ENCODE measurements at places on chromosomes 1 and 21.
A peak's percentile ranks its signal among the peaks of the same experiment; 100 is the strongest.

GRCh38 chr21:45418301-45419071, 13.5 kb downstream of the COL18A1 start:
- no peak for DNase-seq

DNA sequence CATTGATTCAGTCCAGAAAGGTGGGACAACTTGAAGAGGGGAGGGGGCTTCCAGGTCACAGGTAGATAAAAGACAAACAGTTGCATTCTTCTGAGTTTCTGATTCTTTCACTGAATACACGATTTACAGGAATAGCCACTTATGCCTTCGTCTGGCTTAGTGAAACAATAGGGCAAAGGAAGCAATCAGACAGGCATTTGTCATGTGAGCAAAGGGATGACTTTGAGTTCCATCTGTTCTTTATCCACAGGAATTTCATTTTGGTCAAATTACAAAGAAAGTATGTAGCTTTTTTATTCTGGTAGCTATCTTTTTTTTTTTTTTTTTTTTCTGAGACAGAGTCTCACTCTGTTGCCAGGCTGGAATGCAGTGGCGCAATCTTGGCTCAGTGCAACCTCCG, 202.5 kb downstream of the TTLL7 start:
- DNase-seq, result no peak

DNA sequence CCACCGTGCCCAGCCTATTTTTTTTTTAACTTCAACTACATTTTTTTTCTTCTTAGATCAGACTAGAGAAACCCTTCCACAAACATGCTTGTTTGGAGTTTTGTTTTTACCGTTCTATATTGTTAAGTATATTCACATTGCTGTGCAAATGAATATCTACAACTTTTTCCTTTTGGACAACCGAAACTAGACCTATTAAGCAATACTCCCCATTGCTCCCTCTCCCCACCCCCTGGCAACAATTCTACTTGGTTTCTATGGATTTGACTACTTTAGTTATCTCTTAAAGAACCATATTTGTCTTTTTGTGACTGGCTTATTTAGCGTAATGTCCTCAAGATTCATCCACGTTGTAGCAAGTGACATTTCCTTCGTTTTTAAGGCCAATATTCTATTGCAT, 19.1 kb downstream of the ETNK2 start:
- DNase-seq, result no peak

GRCh38 chr1:220526294-220526693, 1.6 kb upstream of the MARK1 start:
- DNase-seq, result no peak

- no peak for DNase-seq
Observed at GRCh38 chr1:143610196-143610595, 361.6 kb downstream of the FAM72C start.

DNA sequence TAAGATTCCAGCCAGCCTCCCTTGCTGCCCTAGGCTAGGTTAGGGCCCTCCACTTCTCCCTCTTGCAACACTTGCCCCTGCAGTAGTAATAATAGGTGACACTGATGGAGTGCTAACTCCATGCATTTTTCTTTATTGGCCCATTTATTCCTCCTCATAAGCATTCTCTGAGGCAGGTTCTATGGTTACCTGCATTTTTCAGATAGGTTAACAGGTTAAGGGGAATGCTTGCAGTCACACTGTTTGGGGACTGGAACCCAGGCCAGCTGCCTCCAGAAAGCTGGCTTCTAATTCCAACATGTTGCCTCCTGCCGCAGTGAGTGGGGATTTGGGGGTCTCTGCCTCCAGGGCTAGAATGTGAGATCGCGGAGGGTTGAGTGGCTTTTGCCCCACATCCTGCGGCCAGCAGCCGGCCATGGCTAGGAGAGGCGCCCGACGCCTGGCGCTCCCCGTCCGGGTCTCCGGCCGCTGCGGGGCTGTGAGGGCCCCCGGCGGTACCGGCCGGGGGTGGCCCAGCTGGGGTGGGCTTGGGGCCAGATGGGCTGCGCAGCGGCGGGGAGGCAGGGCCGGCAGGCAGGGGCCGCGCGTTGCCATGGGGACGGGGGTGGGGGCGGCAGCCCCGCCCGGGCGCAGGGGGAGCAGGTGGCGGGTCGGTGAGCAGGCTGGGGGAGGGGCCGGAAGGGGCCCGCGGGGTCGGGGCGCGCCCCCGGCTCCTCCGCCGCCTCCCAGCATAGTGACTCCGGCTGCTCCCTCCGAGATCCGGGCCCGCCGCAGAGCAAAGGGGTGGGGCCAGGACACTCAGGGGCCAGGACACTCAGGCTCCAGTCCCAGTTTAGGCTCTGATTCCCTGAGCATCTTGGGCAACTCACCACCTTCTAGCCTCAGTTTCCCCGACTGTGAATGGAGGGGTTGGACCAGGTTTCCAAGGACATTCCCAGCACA, 68.4 kb upstream of the SSBP3 start:
- DNase-seq, result peak; percentile 53

- DNase-seq, result no peak
Observed at GRCh38 chr1:57696904-57697303, 273.0 kb upstream of the DAB1 start.

DNA sequence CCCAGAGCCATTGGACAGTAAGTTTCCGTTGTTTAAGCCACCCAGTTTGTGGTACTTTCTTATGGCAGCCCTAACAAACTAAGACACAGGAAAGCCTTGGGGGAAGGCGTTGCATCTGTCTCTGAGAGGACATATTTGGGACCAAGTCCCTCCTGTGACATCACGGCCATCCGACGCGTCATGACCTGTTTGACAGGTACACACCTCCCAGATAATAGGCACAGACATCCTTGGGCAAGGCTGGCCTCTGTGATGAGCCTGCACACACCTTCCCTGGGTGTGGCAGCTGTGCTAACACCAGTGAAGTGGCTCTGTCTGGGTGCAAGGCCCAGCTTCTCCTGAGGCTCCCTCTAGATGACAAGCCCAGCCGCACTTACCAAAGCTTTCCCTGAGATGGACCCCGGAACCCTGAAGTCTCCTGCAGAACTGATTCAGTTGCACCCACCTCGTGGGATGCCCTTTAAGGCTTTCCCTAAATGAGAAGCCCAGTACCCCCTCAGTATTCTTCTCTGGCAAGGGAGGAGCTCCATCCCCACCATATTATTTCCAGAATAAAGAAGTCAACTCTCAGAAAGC, 136.5 kb downstream of the ZSCAN20 start:
- DNase-seq, result no peak

DNA sequence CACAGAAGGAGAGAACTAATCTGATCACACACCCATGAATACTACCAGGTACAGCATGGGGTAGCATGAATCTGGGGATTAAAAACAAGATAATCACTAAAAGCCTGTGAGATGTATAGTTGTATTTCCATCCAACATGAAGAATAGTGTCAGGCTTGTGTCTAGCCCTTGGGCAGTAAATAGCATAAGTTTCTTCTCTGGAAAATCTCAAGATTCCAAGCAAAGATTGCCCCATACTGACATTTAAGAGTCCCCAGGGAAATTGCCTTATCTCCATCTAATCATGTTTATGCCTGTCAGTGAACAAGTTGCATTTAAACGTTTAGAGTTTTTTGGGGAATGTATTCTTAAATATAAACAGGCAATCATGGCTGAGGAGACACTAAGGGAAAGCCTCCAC, 109.2 kb upstream of the SERTAD4 start:
- no peak for DNase-seq

- no peak for DNase-seq
Observed at GRCh38 chr1:219120624-219121544, 52.8 kb upstream of the LYPLAL1 start.

DNA sequence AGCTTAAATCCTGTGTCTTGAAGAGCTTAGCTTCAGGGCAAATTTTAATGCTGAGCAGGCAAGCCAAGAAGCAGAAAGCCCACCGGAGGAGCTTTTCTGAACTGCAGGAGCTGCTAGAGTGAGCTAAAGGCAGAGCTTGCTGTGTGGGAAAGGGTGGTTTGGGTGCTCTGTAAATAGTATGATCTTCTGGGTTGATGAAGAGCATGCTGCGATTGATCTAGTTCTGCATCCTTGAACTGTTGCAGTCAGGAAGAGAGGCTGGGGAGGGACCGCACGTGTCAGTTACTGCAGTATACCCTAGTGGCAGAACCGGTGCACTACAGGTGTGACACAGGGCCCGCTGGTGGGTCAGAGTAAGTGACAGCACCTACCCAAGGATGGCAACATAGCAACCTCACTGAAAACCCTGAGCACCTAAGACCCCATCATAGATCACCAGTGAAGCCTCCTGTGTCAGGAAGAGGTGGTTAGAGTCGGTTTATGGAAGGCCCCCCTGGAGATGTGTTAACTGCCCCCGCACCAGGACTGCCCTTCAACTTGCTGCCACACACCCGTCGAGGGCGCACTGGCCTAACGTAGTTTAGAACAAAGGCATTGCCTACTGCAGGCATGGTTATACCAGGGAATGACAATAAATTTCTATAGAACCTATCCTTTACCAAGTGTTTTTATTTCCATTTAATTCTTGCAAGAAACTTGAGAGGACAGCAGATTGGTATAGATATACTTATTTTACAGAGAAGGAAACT, 146.0 kb upstream of the KIAA0040 start:
- peak; percentile 47 for DNase-seq

GRCh38 chr1:38528623-38529022, 330.9 kb downstream of the RRAGC start:
- no peak for DNase-seq

DNA sequence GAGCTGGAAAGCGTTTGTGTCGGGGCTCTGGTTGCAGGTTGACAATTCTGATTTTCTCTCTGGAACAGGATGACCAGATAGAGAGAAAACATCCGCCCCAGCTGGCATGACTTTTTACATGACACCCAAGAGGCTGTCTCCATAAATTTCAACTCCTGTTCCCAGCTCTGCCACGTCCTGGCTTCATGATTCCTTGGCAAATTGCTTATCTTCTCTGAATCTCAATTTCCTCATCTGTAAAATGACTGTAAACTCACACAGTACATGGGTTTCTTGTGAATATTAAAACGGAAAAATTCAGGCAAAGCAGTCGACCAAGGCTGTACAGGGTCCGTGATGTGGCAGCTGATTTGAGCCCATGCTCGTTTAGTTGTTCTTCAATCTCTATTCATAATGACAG, 572.7 kb downstream of the AJAP1 start:
- no peak for DNase-seq

- DNase-seq, result peak; percentile 15
Observed at GRCh38 chr1:157505481-157506272, 46.6 kb downstream of the FCRL5 start.

DNA sequence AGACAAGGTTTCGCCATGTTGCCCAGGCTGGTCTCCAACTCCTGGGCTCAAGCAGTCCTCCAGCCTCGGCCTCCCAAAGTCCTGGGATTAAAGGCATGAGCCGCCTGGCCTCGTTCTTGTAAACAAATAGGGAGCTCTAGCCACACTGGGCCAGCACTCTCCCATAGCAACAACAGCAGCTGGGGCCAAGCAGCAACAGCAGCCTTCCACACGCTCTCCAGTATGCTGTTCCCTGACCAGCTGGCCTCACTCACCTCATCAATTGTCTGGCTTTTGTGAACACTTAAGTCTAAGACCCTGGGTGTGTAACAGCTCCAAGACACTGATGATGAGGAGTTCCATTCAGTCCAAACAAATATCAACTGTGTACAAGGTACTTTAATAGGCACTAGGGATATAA, 16.9 kb upstream of the GLIS1 start:
- DNase-seq, result no peak

GRCh38 chr1:172708452-172708851, 49.5 kb downstream of the FASLG start:
- peak; percentile 57 for DNase-seq

DNA sequence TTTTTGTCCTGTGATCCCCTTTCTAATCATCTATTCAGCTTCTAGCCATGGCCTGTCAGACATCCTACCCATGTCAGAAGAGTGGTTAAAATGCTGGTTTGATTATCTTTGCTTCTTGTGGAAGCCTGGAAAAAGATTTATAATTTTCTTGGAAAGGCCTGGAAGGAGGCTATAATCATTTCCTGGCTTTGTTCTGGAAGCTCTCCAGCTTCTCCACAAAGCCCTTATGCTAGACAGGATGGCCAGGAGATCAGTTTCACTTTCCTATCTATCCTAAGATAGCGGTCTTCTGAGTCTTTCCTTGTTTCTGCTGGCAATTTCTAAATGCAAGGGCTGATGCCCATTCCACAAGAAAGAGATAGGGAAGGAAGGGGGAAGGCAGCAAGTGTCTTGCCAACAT, 90.9 kb upstream of the SLC44A3 start:
- DNase-seq, result no peak

- no peak for DNase-seq
Observed at GRCh38 chr1:62953633-62954032, 169.7 kb downstream of the ATG4C start.

DNA sequence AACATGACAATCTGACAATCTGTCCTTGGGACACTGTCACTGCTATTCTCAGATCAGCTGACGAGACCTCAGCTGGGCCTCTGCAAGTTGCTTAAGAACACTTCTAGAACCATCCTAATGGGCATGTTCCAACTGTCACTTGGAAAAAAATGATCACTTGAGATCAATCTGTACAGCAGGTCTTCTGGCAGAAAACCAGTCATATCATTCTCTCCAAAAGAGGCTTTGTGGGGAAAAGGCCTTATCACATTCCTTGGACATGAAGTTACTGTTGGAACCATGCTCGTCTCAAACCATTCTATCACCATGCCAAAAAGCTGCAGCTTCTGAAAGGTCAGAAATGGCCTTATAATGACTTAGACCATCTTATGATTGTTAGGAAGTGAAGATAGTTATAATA, 744.2 kb downstream of the USP25 start:
- DNase-seq, result no peak

DNA sequence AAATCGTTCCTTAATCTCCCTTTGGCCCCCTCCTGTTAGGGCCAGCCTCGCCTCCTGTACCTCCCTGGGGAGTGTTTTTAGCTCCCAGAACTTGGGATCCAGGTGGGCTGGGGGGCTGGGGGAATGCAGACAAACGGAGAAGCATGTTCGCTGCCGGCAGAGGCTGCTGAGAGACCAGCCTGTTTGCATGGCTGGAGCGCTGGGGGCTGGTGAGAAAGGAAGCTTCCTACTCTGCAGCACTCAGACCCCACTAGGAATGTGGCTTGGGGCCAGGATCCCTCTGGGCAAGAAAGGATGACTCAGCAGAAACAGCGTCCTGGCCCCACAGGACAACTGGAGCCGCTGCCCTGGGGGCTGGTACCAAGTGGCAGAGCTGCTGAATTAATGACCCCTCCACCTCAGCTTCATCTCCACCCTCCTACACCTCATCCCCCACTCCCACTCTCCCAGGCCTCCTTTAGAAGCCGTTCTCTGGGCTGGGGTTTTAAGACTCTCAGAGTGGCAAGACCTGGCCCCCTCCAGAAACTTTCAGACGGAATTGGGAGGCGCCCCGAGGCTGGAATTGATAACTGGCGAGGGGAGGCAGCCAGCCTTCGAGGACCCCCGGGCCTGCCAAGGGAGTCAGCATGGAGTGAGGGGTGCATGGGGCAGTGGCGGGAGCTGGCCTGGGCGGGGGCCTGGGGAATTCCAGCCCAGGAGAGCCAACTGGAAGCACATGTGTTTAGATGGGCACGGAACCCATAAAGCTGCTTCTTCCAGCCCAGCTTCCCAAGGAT, 28.5 kb upstream of the EPS8L3 start:
- no peak for DNase-seq

DNA sequence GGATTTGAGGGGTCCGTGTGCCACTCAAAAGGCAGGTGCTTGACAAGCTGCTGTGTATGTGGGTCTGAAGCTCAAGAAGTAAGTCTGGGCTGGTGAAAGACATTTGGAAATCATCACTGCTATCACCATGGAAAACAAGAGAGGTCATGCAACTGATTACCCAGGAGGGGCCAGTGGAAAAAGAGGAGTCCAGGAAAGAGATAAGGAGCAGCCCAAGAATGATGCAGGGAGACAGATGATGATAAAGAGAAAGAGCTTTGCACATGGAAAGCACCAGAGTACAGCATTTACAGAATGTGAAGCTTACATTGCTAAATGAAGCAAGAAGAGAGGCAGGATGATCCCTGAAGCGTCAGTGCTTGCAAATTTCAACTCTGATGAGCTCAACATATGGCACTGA, 203.2 kb downstream of the SETD4 start:
- no peak for DNase-seq
